ENCODE measurements at places on chromosomes 6 and 20.

DNA sequence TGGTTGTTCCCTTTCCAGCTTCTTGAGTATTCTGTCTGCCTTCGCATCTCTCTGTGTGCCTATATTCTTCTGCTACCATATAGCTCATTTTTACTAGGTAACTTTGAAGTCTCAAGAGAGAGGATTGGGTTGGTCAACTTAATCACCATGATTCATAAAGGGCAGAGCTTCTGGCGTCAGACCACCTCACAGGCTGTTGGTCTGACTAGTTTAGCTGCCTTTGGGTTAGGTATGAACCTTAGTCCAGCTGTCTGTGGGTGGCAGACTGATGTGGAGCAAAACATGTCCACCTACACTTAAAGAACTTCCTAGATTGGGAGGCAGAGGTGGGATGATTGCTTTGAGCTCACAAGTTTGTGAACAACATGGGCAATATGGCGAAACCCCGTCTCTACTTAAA, 192.2 kb upstream of the SGK1 start:
- no peak for DNase-seq

DNA sequence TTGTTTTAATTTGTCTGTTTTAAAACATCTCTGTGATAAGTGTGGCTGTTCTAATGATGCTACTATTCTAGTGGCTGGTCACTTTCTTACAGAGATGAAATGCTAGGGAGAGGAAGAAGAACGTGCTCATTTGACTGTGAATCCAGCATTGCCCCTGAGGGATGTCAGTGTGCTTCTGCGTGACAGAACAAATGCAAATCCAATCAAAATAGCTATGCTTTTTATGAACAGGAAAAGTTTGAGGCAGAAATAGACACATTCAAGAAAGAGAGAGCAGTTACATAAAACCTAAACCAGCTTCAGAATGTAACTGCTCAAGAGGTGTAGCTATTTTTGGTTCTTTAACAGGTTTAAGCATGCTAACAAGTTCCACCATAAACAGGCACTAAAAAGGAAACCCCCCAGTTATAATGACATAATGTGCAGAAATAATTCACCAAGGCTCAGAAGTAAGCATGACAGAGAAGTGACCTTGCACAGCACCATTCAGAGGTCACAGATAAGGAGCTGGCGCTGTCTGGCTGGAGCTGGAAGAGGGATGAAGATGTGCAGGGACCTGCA, 385.3 kb downstream of the EPM2A start:
- DNase-seq: no peak

- no peak for DNase-seq
Observed at GRCh38 chr20:54082100-54082499, 11.7 kb upstream of the BCAS1 start.

- no peak for DNase-seq
Observed at GRCh38 chr6:132020138-132020581, 69.0 kb upstream of the CCN2 start.

All from ELF-1 (cell line).